Activated CD4-positive, CD25-positive, alpha-beta regulatory T cell (primary cell): ENCODE measurements at places on chromosomes 5 and 9.

- DNase-seq, result no peak
Observed at GRCh38 chr5:156623381-156624040, 226.6 kb upstream of the PPP1R2B start.

- no peak for DNase-seq
Observed at GRCh38 chr9:89621031-89621430, 16.2 kb downstream of the GADD45G start.

- DNase-seq, result no peak
Observed at GRCh38 chr9:94757158-94757557, 30.7 kb downstream of the AOPEP start.

- no peak for DNase-seq
Observed at GRCh38 chr9:133142684-133143622, 20.8 kb downstream of the GBGT1 start.

DNA sequence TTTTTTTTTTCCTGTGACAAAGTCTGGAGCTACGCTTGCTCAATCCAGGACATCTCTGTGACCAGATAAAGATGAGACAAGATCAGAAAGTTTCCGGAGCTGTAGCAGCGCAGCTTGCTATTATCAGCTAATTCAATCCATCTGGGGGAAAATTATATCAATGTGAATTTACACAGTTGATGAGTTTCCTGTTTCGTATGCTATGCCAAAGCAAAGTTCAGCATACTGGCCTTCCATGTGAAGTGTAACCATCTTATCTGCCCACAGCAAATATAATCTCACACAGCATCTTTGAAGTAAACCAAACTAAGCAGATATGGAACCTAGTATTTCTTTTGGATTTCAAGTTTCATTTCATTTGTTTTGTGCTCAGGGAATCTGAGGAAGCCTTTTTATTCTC lies 1767.7 kb downstream of the EFNA5 start:
- DNase-seq, result no peak

- DNase-seq, result no peak
Observed at GRCh38 chr5:169100735-169101075, 200.2 kb downstream of the SLIT3 start.

DNA sequence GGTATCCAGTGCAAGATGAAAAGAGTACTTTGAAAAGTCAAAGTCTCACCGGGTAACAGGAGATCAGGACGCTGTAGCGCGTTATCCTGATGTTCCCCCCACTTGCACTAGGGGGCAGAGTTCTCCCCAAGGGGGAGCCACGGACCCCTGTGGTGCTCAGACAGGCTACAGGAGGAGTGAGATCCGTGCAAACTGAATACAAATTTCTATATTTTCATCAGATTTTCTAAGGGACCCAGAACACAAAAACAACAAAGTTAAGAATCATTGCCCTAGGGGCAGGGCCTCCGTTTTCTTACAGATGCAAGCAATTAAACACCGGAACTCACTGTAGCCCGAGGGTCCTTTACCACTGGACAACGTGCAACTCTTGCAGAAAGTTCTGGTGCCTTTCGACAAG lies 2.0 kb downstream of the MYO10 start:
- DNase-seq, result no peak

DNA sequence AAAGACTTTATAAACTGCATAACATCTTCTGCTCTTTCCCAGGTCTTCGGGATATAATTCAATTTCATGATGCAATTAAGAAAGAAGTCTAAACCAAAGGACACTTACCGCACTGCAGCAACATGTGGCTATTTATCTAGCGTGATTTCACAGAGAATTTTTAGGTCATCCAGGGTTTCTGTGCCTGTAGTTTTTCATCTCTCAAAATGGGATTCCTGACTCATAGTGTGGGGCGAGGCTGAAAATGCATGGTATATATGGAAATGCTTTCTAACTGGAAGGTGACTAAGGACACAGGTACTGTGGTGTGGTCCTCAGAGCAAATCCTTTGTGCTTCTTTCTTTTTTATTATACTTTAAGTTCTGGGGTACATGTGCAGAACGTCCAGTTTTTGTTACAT lies 557.7 kb upstream of the KLF4 start:
- no peak for DNase-seq

- DNase-seq, result no peak
Observed at GRCh38 chr5:32686799-32687498, 24.2 kb upstream of the NPR3 start.

GRCh38 chr9:76032038-76032796 lies 141.7 kb downstream of the PCSK5 start:
- no peak for DNase-seq

- DNase-seq, result no peak
Observed at GRCh38 chr5:72412283-72413055, 92.3 kb downstream of the PTCD2 start.

DNA sequence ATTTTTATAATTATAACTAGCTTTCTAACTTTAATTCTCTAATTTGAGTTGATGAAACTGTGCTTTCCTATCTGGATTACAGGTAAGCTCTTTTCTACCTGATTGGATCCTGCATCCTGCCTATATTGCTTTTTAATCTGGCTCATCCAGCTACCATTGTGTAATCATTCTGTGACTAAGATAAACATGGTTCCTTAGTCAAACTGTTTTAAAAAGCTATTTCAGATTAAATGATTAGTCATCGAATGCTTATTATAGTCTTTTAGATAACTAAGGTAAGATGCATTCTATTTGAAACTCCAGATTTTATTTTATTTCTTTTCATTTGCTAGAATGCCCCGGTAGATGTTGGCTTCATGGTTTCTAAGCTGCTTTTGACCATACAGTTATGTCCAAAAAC lies 50.7 kb downstream of the ICE1 start:
- DNase-seq, result no peak

GRCh38 chr9:12415361-12415760 lies 277.8 kb upstream of the TYRP1 start:
- no peak for DNase-seq

GRCh38 chr5:167309941-167310517 lies 981.4 kb upstream of the WWC1 start:
- DNase-seq, result no peak

GRCh38 chr9:35406183-35406959 lies 83.5 kb upstream of the RUSC2 start:
- DNase-seq, result no peak

- no peak for DNase-seq
Observed at GRCh38 chr5:72815580-72816283, 729 bp upstream of the TNPO1 start.

DNA sequence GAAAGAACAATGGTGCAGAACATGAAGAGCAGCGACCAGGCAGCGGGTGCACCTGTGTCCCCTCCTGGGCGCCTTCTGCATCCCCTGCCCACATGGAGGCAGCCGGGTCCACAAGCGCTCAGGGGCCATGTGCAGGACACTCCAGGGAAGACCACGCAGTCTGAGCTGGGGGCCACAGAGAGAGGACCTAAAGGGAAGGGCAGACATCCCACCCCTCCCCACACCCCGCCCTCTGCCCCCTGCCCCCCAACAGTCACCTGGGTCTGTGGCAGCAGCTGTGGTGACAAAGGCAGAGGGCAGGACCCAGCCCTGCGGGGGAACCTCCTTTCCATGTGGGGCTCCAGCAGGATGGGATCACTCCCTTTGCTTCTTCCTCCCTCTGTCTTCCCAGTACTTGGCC lies 805.7 kb downstream of the CDH9 start:
- DNase-seq, result no peak

- peak; percentile 13 for DNase-seq
Observed at GRCh38 chr5:108727651-108728565, 19.8 kb upstream of the FER start.

DNA sequence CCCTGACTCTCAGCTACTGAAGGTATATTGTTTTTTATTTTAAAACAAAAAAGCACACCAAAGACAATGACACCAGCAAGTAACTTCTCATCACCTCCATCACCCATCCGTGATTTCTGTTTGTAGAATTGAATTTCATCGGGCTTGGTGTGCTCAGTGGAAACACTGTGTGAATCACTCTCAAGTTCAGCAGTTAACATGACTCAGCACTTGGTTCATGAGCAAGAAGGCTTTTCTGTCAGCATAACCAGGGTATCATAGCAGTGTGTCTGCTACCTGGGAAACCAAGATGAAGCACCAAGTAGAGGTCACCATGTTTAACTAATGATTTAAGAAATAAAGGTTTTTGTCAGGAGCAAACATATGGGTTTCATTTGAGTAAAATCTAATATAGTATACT lies 123.7 kb downstream of the INSYN2B start:
- DNase-seq, result no peak

GRCh38 chr9:129898185-129898584 lies 62.9 kb downstream of the USP20 start:
- no peak for DNase-seq

- no peak for DNase-seq
Observed at GRCh38 chr9:110069326-110070248, 138.4 kb downstream of the C9orf152 start.

GRCh38 chr9:85610074-85610860 lies 131.5 kb downstream of the AGTPBP1 start:
- no peak for DNase-seq

- DNase-seq, result no peak
Observed at GRCh38 chr5:171410181-171410580, 9.3 kb upstream of the FGF18 start.

- DNase-seq, result no peak
Observed at GRCh38 chr9:114238891-114239875, 83.7 kb upstream of the ORM1 start.

- no peak for DNase-seq
Observed at GRCh38 chr5:468401-468800, 25.4 kb downstream of the EXOC3 start.

- no peak for DNase-seq
Observed at GRCh38 chr5:91176288-91177016, 206.7 kb downstream of the ARRDC3 start.

GRCh38 chr5:109688630-109688969 lies 1.1 kb upstream of the MAN2A1 start:
- DNase-seq, result no peak
